Thymus (tissue), 14 donors: ENCODE measurements at places on chromosomes 12 and 14. TPM values are rescaled to one million over a fixed set of nuclear protein-coding genes. Genes with fewer than 3 reads are reported as not detected.

RNASE4 gene
- polyA plus RNA-seq, result 25.4 TPM

ACOT6 gene
- polyA plus RNA-seq, result 0.05 TPM

CLEC2A gene
- 0.11 TPM for polyA plus RNA-seq

ATP5MC2 gene
- 335 TPM for polyA plus RNA-seq

DLK1 gene
- polyA plus RNA-seq, result 6.9 TPM
